ENCODE measurements at places on chromosomes 6 and 20. TPM values are rescaled to one million over a fixed set of nuclear protein-coding genes. Genes with fewer than 3 reads are reported as not detected.

DNA sequence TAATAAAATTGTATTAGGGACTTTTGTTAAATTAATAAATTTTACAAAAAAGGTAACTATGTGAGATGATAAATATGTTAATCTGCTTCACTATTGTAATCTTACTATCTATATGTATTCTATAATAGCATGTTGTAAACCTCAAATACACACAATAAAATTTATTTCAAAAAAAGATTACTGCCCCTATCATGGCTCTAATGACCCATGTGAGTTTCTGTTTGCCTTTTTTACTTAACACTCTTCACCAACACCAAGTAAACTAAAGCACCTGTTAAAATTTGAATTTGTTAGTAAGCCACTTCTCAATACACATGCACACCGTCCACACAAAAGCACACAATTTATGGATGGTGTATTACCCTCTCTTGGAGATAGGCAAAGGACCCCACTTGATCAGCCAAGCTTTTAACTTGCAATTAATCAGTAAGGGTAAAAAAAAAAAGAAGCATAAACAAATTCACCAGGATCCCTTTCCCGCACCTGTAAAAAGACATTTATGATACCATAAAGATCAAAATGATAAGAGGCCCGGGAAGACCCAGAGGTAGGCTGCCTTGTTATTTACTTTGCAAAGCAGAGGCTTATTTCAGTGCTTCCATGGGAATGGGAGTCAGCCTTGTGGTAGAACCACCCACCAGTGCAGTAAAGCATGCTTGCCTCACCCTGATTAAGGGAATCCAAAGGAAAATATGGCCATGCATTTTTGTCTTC lies 28.6 kb upstream of the PKHD1 start:
- no peak for DNase-seq

DNA sequence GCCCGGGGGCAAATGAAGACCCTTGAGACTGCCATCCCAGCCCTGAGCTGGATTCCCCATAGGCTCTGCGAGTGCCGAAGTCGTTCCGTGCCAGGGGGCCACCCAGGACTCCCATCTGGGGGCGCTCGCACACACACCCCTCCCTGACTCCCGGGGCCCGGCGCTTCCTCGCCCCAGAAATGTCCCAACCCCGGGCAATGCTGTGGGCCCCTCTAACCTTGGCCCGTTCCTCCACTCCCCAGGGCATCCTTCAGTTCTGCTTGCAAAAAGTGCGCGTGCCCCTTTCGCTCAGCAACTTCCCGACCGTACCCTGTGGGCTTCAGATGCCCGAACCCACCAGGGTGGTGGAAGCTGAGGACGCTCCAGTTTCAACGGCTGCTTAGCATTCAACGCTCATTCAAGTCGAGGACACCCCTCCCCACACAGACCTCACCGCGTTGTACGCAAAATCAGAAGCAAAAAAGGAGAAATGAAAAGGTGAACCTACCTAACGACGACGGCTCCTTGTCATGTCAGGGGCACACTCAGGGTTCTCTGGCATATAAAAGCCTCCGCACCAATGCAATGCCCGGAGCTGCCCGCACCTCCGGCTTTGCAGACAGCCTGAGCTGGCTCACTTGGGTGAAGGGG lies 25.3 kb downstream of the RIPOR2 start:
- no peak for DNase-seq

Gene DDO
- total RNA-seq = not detected

Gene ARMH2
- not detected for total RNA-seq

DNA sequence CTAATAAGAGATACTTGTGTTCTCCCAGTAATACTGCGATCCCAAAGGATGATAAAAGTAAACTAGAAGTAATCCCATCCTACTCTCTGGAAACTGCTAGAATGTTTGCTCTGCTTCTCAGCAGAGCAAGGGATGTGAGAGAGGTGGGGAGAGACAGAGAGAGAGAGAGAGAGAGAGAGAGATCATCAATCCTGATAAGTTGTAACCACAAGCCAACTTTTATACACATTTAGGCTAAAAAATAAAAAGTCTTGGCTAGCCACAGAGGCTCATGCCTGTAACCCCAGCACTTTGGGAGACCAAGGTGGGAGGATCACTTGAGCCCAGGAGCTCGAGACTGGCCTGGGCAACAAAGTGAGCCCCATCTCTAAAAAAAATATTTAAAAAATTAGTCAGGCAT lies 16.0 kb upstream of the TRIM38 start:
- no peak for DNase-seq

DNA sequence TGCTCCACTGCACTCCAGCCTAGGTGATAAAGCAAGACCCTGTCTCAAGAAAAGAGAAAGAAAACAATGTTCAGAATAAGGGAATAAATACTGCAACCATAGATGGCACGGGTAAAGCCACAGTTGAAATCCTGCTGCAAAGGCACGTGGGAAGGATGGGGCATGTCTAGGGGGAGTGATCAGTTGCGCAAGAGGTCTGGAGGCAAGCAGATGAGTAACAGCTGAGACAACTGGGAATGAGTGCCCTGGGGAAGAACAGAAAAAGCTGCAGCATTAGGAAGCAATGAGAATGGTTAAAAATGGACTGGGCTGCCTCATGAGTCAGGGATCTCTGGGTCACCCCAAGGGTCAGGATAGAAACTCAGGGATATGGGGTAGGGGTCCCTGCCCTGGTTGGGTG lies 96.3 kb downstream of the GMPR start:
- DNase-seq = peak; percentile 96

DNA sequence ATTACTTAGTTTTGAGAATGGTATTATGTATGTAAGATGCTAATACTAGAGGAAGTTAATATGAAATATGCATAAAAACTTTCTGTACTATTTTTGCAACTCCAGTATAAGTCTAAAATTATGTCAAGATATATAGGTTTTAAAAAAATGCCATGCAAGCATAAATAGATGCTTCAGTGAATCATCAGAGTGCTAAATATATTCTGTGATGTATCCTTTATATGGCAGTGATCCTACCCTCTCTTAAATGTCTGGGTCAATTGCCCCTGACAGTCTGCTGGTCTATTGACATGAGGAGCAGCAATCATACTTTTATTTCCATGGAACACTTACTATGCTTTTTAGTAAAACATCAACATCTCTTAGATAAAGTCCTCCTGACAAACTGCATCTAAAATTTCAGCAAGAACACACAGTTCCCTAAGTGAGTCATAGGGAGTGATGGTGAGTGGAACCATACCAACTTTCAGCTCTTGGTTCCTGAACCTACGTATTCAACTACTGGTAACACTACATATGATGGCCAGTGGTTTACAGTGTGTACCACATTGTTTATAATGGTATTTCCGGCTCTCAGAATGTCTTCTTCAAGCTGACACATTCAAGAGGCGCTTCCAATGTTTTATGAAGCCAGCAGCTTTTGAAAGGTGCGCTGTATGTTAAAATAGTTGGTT lies 928.7 kb upstream of the GJE1 start:
- DNase-seq = no peak

Gene MRPS18B
- total RNA-seq = 127 TPM

- DNase-seq = peak; percentile 38
These were observed 6.5 kb downstream of the CEP162 start for GRCh38 chr6:84220809-84221409.

Gene GNL1
- 69.1 TPM for total RNA-seq

- DNase-seq = no peak
These were observed 144.0 kb downstream of the BCKDHB start for GRCh38 chr6:80250391-80250997.

Gene LY6G5C
- 0.64 TPM for total RNA-seq

- no peak for DNase-seq
These were observed 255.5 kb upstream of the PLN start for GRCh38 chr6:118292558-118292957.

- DNase-seq = no peak
These were observed 140.9 kb downstream of the GRIK2 start for GRCh38 chr6:101534386-101534785.

DNA sequence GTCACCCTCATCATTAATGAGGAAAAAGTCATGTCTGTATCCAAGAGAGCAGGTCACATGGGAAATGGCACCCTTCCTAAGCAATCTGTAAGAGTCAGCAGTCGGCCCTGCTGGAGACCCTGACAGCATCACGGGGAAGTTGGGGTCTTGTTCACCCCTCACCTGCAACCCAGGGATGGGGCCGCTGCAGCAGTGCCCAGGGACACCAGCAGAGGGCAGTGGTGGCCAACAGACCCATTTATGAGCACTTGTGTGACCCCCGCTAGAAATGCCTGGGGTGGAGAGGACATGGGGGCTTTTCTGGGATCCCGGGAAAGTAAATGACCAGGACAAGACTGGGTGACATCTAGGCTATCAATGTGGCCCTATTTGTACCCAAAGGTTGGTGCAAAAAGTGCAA lies 35.9 kb downstream of the ANKRD60 start:
- DNase-seq = peak; percentile 16

DNA sequence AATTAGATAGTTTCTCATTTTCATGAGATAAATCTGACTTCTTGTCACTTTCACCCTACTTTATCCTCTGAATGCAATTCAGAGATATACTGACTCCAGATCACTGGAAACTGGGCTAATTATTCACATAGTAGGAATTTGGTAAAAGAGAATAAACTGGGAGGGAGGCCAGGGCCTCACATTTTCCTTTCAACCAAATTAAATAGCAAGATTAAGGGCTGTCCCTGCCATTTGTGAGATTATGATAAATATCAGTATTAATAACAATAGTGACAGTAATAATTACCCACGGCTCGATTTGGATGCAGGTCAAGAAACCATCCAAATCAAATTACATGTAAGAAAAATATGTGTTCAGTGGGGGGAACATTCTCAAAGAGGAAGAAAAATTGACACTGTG lies 140.5 kb downstream of the CD83 start:
- no peak for DNase-seq

DNA sequence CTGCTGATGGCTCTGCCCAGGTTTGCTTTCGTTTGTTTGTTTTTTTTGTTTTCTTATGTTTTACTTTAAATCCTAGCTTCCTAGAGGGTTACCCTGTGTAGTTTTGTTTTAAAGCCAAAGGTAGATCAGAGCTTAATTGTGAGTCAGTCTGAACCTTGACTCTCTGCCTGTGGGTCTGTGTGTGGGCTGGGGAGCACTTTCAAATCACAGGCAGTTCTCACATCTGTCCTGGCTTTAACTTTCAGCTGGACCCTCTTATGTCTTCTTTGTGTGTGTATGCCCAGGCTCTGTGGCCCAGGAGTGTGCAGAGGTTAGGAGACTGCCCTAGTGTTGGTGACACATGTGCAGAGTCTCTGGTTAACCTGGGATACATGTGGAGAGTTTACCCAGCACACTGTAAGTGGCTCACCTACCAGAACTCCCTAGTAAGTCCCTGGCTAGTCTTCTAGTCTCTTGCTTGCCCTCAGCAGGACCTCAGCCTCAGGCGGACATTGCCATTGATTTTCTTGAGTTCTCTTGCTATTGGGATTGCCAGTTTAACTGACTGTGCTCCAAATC lies 19.0 kb downstream of the HIVEP1 start:
- DNase-seq = peak; percentile 27

DNA sequence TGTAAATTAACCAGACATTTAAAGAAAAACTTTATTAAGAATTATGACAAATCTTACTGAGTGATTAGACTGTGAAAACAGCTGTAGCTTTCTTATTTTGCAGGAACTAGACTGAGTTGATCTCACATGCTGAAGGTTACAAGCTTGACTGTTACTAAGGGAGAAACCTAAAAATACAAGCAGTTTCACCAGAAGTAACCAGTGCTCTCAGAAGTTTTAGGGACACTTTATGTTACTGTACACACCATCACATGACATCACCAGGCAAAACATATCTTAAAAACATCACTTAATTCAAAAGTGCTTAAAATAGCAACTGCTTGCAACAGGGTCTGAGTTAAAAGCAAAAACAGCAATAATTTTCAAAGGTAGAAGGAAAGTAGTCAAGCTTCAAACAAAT lies 5.4 kb downstream of the FBXO30 start:
- DNase-seq = no peak

DNA sequence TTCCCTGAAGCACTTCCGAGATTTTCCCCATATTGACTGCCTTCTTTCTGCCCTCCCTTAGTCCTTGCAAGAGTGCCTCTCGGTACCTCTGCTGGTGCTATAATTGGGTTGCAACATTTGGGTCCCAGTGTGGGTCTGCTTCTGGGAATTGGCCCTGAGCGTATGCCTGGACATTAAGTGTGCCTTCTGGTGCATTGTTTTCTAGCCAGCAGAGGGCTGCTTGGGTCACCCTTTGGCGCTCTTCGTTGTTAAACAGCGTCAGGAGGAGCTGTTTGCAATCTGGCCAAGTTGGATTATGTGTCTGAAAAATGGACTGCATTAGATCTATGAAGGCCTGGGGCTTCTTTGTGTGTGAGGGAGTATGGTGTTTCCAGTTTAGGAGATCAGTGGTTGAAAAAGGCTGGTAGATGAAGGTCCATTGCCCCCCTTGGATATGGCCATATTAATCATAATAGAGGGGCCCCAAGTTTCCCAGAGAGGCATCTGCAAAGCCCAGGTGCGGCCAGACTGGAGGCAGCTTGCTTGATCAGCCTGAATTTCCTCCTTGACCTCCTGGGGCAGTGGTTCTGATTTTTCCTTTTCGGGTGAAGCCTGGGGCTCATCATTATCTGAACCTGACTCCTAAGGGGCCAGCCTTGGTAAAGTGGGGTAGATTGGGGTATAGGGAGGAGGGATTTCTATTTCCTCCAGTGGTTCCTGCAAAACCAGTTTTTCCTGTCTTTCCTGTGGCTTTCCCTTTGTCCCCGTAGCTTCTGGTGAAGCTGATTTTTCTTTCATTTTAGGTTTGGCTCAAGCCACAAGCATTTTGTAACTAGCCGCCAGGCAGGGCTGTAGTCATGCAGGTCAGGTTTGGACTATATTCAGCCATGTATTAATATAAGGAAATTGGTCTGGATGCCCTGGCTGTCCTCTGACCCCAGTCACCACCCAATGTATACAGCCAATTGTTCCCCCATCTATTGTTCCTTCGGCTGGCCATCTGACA lies 85.4 kb upstream of the GPR6 start:
- peak; percentile 2 for DNase-seq

- DNase-seq = no peak
These were observed 313.2 kb downstream of the TFAP2A start for GRCh38 chr6:10101551-10102252.

Gene GPR31
- not detected for total RNA-seq

Gene GPX5
- not detected for total RNA-seq

GRCh38 chr20:59537991-59538390 lies 66.3 kb upstream of the PHACTR3 start:
- DNase-seq = no peak

DNA sequence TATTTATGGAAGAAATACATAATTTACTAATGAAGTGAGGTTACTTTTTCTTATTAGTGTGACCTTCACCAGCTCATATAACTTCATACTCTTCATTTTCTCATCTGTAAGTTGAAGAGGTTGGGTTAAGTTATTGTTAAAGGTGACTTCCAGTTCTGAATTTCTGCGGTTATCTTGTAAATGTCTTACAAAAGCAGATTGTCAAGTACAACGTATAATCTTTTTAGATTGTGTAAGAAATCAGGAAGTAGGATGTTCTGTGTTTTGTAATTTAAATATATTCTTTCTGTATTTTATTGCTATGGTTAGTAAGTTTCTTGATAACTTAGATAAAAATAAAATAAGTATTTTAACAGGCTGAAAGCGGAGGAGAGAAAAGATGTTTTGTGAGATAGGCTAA lies 12.0 kb downstream of the WTAP start:
- DNase-seq = no peak

Gene BPI
- not detected for total RNA-seq

Gene NR2E1
- total RNA-seq = not detected

GRCh38 chr6:90485635-90486277 lies 101.1 kb downstream of the MAP3K7 start:
- no peak for DNase-seq

Gene TSBP1
- not detected for total RNA-seq
